Activated CD8-positive, alpha-beta memory T cell treated with anti-CD3 and anti-CD28 coated beads for 1 hour (primary cell): ENCODE measurements at places on chromosomes 5 and 9.
A peak's percentile ranks its signal among the peaks of the same experiment; 100 is the strongest.

DNA sequence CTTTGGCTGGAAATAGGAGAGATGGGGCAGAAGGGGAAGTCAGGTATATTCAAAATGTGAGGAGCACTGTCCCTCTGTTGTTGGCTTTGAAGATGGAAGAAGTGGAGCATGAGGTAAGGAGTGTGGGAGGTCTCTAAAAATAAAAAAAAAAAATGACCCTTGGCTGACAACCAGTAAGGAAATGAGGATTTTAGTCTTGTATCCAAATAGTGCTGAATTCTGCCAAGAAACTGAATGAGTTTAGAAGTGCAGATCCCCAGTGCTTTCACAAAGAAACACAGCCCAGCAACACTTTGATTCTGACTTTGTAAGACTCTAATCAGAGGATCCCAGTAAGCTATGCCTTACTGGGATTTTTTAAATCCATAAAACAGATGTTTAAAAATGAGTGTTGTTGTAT lies 367.9 kb downstream of the CYLC2 start:
- DNase-seq: no peak

- no peak for DNase-seq
These were observed 72.0 kb downstream of the SEMA6A start for GRCh38 chr5:116502616-116503015.

DNA sequence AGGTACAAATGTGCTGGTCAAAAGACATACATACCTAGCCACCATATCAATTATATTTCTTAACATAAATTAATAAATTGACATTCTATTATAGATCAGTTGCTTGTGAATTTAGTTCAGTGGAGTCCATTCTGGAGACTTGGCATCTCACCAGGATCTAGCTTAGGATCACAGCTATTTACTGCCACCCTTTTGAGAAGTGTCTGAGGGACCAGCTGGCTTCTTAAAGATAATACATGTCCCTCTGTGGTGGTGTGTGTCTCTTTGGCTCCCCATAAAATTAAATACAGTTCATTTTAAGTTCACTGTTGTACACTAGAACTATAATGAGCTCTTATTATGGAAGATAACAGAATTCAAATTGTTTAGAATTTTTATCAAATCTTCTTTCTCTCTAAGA lies 290.7 kb downstream of the PRELID2 start:
- DNase-seq: no peak

- DNase-seq: no peak
These were observed 169.1 kb downstream of the CAAP1 start for GRCh38 chr9:26723486-26723885.

DNA sequence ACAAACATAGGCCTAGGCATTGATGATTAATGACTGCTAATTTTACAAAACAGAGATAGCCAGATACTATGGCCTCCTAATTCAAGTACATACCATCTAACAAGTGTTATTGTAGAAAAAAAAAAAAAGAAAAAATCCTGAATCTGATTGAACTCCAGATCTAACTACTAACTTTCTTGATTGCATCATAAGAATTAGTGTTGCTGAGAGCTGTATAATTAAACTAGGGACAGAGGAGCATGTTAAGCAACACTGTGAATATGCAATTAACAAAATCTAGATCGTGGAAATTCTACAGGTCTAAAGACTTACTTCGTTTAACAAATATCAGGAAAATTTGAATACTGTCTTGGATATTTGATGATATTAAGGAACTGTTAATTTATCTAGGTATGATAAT lies 208.3 kb upstream of the ZNF608 start:
- no peak for DNase-seq

- DNase-seq: no peak
These were observed 363.9 kb downstream of the AGTPBP1 start for GRCh38 chr9:85377731-85378289.

- DNase-seq: no peak
These were observed 438.3 kb downstream of the PRELID2 start for GRCh38 chr5:145396888-145397287.

- DNase-seq: no peak
These were observed 7.6 kb downstream of the SLC36A3 start for GRCh38 chr5:151295791-151296477.

DNA sequence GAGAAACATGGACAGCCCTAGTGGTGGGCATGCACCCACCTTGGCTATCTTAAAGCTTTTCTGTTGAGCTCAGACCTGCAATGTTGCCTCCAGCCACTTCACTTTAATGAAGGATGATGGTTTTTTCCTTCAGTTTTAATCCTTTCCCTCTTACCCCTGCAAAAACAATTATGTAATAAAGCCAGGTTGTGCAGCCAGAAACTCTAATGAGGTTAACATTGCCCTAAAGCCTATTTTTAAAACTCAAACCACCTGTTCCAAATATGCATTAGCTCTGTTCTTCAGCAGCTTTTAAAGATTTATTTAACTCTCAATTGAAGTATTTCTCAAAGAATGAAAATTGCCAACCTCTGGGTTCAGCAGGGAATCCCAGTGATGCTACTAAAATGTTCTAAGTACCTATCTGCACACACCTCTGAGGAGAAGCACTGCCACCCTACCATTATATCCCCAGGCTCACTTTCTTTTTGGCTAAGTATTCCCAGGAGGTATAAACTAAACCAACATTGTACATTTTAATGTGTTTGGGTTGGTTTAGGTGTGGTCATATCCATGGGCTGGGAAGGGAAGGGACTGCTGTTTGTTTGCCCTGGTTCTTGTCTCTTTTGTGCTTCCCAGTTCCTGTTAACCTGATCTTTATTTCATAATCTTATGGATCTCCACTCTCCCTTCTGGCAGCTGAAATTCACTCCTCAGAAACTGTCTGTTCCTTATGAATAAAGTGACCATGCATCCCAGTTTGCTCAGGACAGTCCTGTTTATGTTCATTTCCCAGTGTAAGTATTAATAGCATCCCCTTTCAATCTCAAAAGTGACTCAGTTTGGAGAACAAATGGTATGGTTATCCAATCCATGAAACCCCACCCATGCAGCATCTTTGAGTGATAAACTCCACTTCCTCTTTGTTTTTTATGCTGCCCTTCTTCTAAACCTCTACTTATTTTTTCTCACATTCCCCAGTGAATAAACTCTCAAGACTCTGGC lies 251.7 kb downstream of the RAB3C start:
- no peak for DNase-seq

- no peak for DNase-seq
These were observed 329.9 kb downstream of the KIF4B start for GRCh38 chr5:155343468-155343867.

- no peak for DNase-seq
These were observed 56.1 kb upstream of the MAST4 start for GRCh38 chr5:66540078-66540477.

DNA sequence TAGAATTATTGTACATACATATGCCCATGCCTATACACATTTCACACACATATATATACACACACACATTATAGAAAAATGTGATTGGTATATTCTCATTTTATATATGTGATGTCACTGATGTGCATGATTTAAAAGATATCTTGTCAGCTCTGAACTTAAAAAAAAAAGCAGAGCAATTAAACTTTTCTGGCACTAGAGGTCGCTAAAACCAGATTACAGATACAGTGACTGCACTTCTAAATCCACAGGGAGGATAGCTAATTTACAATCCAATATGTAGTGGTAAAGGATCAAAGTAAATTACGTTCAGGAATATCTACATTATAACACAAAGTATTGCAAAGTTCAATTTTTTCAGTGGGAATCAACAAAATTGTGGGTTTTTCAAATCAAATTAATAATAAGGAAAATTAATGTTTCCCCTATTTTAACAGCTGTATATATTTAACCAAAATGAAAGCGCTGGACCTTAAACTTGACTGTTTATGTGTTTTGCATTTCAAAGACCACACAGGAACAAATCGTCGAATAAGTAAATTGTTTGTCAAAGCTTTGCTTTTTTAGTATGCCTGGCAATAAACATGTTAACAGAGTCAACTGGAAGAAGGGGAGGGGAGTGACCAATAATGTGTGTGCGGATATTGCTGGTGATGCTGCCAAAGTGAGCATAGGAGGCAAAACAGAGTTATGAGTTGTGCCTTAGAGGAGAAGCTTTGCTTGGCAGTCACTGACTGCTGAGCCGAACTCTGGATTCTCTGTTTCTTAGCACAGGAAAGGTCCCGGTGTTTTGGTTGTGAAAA lies 1201.4 kb upstream of the C9orf72 start:
- DNase-seq: no peak

DNA sequence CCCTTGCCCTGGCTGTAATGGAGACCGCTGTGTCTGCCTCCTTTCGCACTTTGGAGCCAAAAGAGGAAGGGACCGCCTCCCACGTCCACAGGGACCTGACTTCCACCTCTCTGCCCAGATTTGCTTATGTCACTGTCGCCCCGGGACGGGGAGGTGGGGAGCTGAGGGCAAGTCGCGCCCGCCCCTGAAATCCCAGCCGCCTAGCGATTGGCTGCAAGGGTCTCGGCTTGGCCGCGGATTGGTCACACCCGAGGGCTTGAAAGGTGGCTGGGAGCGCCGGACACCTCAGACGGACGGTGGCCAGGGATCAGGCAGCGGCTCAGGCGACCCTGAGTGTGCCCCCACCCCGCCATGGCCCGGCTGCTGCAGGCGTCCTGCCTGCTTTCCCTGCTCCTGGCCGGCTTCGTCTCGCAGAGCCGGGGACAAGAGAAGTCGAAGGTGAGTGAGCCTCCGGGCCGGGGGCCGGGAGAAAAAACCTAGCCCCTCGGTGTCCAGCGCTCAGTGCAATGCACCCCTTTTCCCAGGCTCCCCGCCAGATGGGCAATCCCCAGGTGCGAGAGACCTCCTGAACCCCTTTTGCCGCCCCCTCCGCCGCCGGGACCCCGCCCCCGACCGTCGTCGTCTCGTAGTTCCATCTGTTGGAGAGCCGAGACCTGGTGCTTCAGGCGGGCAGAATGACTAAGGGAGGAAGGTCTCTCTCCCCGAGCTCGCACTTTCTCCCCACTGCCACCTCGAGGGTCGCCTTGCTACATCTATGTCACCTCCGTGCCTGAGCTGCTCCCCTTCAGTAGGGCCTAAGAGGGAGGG lies at the start of gene GPX3:
Gene GPX3, plus strand, starts transcription at position 288 of the 807 bp plus-strand sequence. Its CDS starts 64 bp downstream, at position 352.
- DNase-seq: no peak

- no peak for DNase-seq
These were observed 155.6 kb downstream of the ARHGAP26 start for GRCh38 chr5:142925795-142926194.

- no peak for DNase-seq
These were observed 56.1 kb upstream of the IFNK start for GRCh38 chr9:27468000-27468399.

GRCh38 chr9:21943464-21943863 lies 50.7 kb downstream of the CDKN2A start:
- no peak for DNase-seq

DNA sequence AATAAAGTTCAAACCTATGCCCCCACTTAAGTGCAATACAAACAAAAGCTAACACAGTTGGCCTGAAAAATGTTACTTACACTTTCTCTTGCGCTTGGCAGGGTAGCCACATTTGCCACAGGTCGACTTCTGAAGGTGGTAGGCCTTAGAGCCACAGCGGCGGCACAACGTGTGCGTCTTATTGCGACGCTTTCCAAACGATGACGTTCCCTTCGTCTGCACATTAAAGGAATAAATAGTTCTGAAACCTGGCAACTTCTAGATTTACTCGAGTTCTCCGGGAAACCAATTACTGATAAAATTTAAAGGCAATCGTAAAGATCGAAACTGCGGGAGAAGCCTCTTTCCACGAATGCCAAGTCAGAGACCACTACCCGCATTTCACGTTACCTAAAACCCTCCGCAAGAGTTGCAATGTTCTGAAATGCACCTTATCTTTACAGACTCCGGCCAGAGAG lies 602 bp downstream of the RPL37 start:
- DNase-seq: peak; percentile 32

DNA sequence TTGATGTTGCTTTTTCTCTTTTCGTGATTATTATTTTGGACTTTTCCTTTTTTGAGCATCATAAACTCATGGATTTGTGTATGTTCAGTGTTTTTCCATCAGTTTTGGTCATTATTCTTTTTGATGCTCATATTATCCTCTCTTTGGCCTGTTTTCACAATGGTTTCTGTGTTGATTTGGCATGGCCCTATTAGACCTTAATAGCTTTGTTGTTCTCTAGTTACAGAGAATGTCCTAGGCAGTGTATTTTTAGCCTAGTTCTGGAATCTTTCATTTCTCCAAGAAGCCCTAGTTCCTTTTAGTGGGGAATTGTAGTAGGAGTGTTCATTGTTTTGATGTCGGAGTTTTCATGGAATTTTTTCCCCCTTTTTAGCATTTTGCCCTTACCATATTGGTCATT lies 41.3 kb upstream of the ROPN1L start:
- no peak for DNase-seq

GRCh38 chr5:87827539-87827938 lies 414.8 kb upstream of the CCNH start:
- no peak for DNase-seq

GRCh38 chr5:89556215-89556913 lies 673.4 kb upstream of the MEF2C start:
- DNase-seq: no peak
